Stimulated activated CD8-positive, alpha-beta memory T cell treated with anti-CD3 and anti-CD28 coated beads, Interleukin-7, amount 100 ng/mL, for 4 hours (primary cell): ENCODE measurements at places on chromosomes 3 and 15.

- no peak for DNase-seq
Measured at GRCh38 chr3:169954142-169954756, 12.4 kb upstream of the SEC62 start.

DNA sequence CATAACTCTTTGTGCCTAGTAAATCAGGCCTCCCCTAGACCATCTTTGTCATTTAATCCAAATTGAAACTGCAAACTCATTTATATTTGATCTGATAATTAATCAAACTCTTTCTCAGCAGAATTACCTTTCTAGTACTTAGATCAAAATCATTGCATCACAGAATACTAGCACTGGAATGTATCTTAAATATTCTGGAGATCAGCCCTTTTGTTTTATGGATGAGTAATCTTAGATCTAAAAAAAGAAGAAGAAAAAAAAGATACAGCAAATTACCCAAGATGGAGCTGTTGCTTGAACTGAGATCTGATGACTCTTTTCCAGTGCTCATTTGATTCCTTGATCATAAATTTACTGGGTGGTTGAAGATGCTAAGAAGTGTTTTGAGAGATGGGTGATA lies 47.9 kb downstream of the NAALADL2 start:
- no peak for DNase-seq

- no peak for DNase-seq
Measured at GRCh38 chr15:72057548-72058091, 60.3 kb downstream of the MYO9A start.

- DNase-seq: no peak
Measured at GRCh38 chr3:14143271-14144225, 18.7 kb downstream of the TMEM43 start.

DNA sequence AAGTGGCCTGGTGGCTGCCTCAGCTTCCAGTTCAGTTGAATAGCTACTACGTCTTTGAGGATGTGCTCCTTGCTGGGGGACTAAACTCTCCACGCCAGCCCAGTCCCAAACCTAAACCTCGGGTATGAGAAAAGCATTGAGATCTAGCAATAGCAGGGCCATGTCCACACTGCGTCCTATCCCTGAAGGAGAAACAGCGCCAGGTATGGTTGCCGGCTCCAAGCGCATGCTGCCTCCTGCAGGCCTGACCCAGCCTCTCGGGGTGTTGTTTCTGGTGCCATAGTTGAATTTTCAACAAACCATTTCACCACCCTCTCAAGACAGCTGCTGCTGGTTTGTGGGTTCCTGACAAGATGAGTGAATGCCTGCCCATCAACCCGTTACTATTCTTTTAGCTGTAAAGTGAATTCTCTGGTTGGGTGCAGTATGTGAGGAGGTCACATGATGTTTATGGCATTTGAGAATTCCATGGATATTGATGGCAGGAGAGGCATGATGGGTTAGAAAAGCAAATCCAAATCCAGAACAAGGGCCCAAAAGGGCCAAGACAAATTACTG lies 13.0 kb upstream of the SLC28A1 start:
- DNase-seq: no peak

DNA sequence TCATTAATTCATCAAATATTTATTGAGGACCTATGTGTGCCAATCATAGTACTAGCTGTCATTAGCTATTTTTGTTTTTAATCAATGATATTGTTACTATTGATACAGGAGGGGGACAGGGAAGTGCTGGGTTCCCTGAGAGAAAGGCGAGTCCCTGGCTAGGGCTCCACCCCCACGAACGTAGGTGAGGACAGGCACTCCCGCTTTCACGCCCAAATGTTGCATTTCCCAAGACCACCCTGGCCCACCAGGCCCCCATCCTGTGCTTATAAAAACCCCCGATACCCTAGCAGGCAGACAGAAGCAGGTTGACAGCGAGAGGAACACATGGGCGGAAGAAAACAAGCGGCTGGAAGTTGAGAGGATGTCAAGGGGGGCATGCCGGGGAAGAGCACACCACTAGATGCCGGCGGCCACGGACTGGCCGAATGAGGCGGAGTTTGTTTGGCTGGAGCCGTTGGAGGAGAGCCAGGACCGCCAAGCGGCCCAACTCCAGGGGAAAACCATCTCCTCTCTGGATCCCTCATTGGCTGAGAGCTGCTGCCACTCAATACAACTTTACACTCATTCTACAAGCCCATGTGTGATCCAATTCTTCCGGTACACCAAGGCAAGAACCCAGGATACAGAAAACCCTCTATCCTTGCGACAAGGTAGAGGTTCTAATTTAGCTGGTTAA lies 798.7 kb upstream of the SEMA6D start:
- DNase-seq: no peak

- no peak for DNase-seq
Measured at GRCh38 chr3:130457671-130458070, 59.3 kb upstream of the COL6A6 start.

DNA sequence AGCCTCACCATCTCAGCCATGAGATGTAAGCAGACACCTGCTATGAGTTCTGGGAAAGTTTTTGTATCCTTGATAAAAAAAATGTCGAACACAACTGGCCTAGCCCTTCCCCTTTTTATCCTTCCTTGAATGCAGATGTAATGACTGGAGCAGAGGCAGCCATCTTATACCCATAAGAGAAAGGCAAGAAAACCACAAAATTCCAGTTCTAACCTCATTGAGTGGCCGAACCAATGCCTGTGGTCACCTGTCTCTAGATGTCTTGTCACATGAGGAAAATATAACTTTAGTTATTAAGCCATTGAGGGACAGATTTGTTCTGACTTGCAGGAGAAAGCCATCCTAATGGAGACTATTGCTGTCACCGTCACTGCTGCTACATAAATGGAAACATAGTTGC lies 80.4 kb upstream of the SLC6A6 start:
- DNase-seq: no peak

GRCh38 chr3:113828600-113828999 lies 10.0 kb upstream of the GRAMD1C start:
- no peak for DNase-seq

DNA sequence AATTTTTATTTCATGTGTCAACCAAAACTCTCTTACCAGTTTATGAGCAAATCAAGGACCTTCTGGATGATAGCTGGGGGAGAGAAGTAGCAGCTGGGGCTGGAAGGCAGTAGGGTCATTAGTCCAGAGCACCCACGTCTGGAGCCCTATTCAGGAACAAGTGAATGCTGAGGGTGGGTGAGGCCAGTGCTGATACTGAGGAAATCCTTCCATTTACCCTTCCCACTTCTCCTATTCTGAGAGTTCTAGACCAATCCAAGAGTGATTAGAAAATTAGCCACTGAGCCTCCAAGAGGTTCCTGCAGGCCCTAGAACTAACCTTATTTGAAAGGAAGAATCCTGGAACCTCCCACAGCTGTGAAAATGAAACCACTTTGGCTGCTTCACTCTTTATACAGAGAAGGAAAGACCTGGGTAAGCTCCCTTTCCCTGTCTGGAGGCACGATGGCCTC lies 46.2 kb upstream of the VILL start:
- DNase-seq: no peak

DNA sequence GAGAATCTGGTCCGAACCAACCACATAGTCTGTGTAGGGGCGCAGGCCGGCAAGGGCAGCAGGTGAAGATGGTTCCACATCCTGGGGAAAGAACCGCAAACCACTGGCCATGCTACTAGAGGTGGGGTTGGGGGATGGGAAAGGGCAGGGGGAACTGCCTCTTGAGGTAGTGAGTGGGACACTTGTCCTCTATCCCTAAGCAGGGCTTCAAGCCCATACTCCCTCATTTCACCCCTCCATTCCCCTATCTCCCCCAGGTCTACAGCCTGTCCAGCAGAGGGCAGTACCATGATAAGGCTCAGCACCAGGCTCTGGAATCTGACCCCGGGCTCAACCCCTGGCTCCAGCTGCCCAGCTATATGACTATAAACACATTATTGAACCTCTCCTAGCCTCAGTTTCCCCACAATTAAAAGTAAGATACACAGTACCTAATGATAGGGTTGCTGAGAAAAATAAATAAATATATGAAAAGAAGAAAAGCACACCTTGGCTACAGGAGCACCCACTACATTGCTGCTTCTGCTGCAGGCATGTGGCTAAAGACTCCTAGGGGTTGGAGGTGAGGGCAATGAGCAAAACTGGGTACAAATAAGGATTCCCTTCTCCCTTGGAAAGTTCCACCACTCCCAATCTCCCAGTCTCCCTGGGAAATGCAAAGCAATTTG lies 6.3 kb downstream of the GORASP1 start:
- no peak for DNase-seq

GRCh38 chr3:193831495-193832455 lies 238.8 kb downstream of the OPA1 start:
- no peak for DNase-seq

GRCh38 chr3:167521006-167521355 lies 47.1 kb upstream of the SERPINI2 start:
- no peak for DNase-seq

DNA sequence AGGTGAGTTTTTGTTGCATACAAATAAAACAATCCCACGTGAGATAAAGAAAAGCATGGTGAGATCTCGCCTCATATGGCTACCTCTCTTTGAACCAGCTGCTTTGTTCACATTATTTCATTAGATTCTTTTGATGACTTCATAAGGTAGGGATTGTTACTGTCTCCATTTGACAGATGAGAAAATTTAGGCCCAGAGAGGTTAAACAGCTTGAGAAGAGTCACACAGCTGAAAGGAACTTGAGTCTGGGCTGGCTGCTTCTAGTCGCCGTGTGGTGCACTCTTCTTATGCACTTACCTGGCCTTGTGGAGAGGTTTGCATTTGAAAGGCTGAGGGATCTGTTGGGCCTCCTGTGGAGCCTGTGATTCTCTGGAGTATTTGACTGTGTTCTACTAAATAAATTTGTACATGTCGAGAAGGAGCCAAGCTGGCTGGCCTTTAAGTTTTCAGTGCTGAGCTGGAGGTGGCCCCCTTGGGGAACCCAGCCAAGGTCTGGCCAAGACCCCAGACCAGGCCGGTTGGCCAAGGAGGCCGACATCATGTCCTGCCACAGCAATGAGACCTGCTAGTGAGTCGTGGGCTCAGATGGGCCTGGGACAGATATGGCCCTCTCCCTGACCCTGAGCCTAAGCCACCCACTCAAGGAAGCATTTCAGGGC lies 125.1 kb downstream of the SMAD6 start:
- no peak for DNase-seq

GRCh38 chr15:24956111-24956838 lies 1.5 kb downstream of the SNRPN start:
- DNase-seq: peak; percentile 38

- no peak for DNase-seq
Measured at GRCh38 chr15:72797338-72797689, 13.8 kb upstream of the ADPGK start.

DNA sequence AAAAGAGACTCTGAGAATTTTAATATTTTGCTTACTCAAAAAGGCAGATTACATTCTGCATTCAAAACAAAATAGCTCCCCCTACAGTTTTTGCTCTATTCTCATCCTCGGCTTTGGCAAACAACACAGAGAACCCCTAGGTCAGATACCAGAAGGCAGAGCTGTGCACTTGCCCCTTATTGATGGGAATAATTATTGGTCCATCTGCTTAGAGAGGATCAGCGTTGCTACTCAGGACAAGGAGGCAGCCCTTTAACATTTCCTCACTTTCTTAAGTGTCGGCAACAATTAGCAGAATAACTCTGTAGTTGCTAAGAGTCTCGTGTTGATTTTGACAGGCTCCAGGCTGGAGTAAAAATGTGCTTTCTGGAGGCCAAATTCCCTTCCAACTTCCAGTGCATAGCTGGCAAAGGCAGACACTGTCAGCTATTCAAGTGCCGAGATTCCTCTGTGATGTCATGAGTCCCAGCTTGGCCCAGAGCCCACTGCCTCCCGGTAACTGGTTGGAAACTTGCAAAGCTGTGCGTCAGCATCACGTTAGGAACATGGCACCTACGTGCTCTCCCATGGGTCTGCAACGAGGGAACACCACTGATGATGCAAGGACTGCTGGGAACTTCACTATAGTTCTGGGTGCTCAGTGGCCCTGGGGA lies 482.7 kb upstream of the ADAMTS9 start:
- no peak for DNase-seq

DNA sequence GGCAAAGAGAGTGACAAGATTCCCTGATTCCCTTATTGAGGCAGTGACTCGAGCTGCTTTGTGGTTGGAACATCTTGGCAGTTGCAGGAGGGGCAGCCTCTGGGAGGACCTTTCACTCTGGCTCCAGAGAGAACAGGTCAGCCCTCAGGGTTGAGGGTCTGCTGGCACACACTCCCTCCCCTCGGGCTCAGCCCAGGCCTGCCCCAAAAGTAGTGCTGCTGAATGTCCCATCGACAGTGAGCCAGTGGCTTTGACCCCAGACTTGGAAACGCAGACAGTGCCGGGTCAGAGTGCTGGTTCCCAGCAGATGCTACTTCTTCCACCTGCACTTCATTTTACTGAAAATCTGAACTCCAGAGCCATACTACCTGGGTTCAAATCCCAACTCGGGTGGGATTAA lies 25.6 kb upstream of the ATP2B2 start:
- DNase-seq: no peak

DNA sequence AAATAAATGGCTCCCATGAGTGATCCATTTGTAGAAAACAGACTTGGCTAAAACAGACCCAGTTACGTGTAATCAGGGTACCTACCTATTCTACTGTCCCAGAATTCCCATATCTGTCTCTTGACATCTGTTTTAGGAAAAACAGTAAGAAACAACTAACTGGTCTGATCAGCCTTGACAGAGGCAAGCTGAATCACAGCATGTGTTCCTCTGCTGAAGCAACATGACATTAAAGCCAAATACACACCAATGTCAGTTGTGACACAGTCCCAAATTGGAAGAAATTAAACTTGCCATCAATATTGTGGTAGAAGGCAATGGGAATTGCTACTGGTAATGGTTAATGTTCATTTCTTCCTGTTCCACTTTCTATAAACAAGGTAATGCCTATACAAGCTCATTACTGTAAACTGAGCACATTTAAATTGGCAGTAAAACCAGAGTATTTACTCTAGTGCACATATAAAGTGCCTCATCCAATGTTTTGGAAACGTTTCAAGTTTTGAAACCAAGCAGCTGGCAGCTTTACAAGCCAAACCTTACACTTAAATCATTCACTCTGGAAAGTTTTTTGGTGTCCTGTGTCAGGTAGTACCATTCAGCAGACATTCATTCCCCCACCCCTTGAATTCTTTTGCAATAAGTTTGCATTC lies 27.0 kb downstream of the ALDH1A2 start:
- no peak for DNase-seq

- DNase-seq: no peak
Measured at GRCh38 chr15:55587321-55588069, 650 bp downstream of the PYGO1 start.

DNA sequence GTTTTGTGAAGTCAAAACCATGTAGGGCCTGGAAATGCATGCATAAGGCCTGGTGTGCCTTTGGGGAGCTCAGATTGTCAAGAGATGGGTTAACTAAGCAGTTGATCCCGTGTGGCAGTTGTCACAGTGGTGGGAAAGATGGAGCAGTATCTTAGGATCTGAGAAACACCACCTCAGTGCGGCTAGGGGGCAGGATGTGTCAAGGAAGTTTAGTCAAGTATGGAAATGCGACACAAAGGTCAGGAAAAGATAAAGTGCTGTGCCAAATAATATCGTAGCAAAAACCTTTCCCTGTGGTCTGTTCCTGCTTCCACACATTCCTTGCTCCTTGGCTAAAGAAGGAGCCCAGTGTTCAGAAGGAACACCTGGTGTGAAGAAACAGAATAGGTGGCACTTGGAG lies 396.4 kb downstream of the EDEM1 start:
- DNase-seq: no peak
